ENCODE measurements at places on chromosomes 5 and 9.

DNA sequence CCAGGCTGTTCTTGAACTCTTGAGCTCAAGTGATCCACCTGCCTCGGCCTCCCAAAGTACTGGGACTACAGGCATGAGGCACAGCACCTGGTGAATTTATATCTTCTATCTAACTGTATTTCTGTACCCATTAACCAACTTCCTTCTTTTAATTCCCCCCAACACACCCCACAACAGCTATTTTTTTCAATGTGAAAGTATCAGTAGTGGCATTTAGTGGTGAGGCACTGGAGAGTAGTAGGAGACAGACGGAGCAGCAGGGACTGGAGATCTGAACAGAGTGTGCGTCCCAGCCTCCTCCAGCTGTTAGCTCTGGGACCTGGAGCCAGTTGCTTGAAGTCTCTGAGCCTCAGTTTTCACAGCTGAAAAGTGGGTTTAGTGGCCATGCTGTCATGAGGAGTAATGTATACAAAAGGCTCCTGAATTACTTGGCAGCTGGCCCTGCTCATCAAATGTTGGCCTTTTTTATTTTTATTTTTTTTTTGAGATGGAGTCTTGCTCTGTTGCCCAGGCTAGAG, 11.0 kb upstream of the EEIG1 start:
- DNase-seq = no peak

GRCh38 chr9:123324767-123325183, 31.2 kb upstream of the CRB2 start:
- DNase-seq = no peak

DNA sequence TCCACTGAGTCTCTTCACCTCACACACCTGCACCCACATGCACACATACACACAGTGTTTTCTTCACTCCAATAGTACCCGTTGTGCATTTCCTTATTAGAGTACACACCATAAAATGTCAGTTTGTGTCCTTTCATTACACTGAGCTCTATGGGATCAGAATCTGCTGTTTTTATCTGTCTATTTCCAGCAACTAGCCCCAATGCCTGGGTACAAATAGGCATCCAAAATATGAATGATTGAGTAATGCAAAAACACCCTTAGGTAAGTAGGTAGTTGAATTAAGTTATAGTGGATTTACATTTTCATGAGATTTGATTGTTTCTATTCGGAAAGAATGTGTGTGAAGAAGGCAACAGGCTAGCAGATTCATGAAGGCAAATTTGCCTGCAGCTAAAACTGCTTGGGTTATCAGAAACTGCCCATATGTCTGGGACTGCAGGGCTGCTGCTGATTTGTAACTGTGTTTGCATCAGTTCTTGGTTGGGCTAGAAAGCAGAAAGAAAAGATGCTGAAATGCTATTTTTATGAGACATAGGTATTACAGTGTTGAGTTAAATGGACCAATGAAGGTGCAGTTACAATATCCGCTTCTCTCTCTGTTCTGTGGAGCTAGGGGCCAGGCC, 26.9 kb downstream of the PPP3R2 start:
- DNase-seq = no peak

DNA sequence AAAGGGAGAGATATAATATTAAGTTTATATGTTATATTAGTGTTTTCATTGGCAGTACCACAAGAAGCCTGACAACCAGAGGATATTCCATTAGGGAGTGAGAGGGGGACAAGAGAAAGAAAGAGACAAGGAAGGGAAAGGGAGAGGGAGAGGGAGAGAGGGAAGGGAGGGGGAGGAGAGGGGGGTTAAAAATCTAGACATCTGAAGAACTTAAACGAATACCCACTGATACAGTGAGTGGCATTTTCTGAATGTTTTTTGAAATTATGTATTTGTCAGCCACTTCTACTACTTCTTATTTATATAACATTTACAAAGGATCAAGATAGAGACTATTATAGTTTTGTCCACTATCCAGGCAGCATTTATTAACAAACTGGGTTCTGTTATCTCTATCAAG, 11.6 kb upstream of the CEP120 start:
- DNase-seq = no peak
